ENCODE measurements at places on chromosomes 16 and 17. TPM values are rescaled to one million over a fixed set of nuclear protein-coding genes. Genes with fewer than 3 reads are reported as not detected.

DNA sequence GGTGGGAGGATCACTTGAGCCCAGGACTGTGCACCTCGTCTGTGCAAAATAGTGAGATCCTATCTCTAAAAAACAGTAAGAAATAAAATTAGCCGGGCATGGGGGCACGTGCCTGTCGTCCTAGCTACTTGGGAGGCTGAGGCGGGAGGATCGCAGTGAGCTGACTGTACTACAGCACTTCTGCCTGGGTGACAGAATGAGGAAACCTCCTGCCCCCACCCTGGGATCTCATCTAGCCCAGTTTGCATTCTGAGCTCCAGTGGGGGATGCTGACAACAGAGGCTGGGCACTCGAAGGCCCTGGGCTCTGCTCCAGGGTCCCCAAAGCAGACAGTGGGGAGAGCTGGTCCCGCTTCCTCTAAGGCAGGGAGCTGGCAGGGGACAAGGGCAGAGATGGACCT is 7.1 kb downstream of the NAGPA start:
- no peak for DNase-seq

DNA sequence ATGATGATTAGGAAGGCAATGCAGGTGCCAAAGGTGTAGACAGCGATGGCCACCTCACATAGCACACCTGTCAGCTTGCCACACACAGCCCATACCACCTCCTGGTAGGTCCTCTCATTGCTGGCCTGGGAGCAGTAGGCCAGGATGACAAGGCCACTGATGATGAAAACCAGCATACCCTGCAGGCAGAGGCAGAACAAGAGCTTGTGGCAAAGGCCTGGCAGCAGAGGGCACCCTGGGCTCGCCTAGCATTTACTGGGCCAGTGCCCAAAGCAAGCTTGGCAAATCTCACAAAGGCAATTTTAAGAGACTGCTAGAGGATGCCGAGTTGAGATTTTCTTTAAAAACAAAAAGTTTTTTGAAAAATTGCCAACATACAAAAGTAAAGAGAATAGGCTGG is 5.9 kb downstream of the SLC38A7 start:
- DNase-seq: no peak

- no peak for DNase-seq
Observed at GRCh38 chr17:74603746-74604145, 11.7 kb upstream of the CD300LD start.

Gene SPNS3
- 2.2 TPM for total RNA-seq

Gene SLC6A2
- not detected for total RNA-seq

GRCh38 chr17:38910325-38910724 is 15.1 kb upstream of the LASP1NB start:
- DNase-seq: no peak

Gene OR2C1
- not detected for total RNA-seq

GRCh38 chr16:35908942-35909341 is 2449.5 kb downstream of the TP53TG3F start:
- no peak for DNase-seq

GRCh38 chr17:37117373-37118142 is 168.8 kb downstream of the AATF start:
- DNase-seq: no peak

GRCh38 chr17:31752584-31752983 is 106.5 kb downstream of the COPRS start:
- DNase-seq: no peak

DNA sequence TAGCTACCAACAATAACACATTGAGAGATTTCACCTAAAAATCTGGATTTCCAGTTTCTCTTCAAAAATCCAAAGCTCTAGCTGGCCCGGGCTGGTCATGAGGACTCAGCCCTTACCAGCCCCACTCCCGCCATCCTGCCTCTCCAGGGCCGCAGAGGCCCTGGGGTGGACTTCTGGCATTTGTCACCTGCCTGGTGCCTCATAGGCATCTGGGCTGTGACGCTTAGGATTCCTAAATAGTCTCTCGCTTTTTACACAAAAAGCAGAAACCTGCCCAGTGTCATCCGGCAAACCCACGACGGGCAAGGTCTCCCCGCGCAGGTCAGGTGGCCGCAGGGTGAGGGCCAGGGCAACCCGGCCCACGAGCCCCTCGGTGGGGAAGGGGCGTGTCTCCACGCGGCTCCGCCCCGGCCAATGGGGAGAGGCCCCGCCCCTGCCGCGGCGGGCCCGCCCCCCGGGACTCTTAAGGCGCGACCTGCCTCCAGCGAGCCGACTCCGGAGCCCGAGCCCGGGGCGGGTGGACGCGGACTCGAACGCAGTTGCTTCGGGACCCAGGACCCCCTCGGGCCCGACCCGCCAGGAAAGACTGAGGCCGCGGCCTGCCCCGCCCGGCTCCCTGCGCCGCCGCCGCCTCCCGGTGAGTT is at the start of gene VASN:
Gene VASN (plus strand): TSS at position 492 of the 644 bp plus-strand sequence. CDS start 9,030 bp downstream, outside the sequence.
- peak; percentile 73 for DNase-seq

- no peak for DNase-seq
Observed at GRCh38 chr17:8470447-8471047, 34.9 kb downstream of the NDEL1 start.

GRCh38 chr16:560204-560700 is at the start of gene PRR35:
TSS of gene PRR35 (plus strand) at chr16:560394. CDS start at chr16:563295, 2,901 bp downstream.
- no peak for DNase-seq

Data from naive thymus-derived CD4-positive, alpha-beta T cell (primary cell).